HCT116 (cell line): ENCODE measurements at places on chromosomes 1 and 21.
A peak's percentile ranks its signal among the peaks of the same experiment; 100 is the strongest.

DNA sequence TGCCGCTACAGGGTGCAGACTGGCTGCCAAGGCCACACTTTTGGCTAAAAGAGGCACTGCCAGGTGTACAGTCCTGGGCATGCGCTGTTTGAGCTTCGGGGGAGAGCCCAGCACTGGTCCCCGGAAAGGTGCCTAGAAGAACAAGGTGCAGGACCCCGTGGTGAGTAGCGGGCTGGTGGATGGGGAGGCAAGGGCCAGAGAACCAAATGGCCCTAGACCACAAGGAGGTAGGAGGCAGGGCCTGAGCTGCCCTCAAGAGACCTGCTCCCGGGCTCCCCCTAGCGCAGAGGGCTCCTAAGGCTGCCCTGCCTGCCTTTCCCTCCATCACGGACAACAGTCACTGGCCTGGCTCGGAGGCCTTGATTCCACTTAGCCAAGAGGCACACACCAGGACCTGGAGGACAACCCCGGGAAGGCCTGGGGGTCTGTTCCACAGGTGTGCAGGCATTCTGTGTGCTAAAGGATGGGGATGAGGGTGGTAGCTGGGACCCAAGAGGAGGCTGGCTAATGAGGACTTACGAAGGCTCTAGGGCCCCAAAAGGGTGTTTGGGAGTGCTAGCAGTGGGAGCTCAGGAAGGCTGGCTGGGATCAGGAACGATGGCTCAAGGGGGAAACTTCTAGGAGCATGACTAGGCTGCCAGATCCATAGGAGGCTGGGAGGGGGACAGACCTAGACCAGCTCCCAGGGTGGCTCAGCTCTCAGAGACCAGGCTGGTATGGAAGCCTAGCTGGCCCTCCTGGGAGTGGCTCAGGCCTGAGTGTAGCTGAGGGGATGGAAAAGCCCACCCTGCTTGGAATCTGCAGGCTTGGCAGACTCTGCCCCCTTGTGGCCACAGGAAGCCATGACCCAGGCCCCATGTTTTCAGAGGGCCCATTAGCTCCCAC, 742 bp downstream of the ARTN start:
- peak; percentile 68 for DNase-seq

DNA sequence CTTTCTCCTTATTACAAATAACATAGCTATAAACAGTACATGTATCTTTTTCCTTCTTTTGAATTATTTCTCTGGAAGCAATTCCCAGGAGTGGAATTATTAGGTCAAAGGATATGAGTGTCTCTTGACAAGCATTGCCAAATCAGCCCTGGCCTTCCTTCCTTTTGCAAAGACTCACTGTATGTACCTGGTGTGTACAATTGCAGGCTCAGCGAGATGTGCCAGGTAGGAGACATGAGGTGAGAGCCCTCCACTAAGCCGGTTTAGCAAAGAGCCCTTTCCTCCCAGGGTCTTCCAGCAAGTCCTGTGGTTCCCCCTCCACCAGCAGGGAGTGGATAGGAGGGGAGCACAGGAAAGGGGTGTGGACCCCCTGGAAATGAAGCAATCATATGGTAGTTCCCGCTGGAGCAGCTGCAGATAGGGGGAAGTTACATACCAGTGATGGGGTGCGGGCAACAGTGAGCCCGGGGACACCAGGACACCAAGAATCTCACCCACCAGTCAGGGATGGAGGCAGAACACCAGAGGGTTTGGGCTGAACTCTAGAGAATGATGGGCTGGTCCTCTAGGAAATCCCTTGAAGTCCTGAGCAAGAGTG, 18.3 kb downstream of the RCSD1 start:
- DNase-seq = no peak

DNA sequence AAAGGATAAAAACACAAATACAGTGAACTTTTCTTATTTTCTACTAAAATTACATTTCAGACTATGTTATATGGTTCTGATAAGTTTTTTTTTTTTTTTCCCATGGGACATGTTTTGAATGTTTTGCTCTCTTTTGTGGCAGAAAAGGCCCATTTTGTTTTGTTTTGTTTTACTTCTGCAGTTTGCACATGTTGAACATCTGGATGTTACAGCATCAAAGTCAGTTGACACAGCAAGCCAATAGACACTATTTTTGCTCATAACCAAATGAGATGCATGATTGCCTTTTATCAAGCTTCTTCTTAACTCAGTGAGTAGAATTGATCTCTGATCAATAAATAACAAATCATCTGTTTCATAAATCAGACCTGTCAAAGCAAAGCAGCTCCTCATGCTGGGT, 904.2 kb downstream of the ADGRL2 start:
- DNase-seq = no peak

DNA sequence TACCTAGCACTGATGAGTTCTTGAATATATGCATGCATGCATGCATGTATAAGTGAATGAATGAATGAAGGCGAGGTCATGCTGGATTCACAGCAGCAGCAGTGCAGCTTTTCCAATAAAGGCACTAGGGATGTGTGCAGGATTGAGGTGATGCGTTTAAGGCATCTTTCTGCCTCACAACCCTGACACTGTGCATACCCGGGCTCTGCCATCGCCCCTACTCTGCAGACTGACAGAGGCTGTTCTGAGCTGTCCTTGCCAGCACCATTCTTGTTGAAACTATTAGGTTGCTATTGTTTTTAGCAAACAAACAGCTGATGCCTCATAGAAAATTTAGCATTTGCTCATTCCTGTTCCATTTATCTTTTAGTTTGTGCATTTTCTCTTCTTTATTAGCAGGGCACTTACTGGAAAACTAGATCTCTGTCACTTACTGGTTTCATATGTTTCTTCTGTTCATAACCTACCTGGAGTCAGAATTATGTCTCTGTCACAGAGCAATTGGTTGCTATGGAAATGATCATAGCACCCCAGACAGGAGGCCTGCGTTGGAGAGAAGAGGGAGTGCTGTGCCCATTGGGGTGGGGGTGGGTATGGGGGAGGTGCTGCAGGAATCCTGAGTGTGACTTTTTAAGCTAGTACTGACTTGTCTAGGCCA, 79.0 kb downstream of the CD58 start:
- no peak for DNase-seq

DNA sequence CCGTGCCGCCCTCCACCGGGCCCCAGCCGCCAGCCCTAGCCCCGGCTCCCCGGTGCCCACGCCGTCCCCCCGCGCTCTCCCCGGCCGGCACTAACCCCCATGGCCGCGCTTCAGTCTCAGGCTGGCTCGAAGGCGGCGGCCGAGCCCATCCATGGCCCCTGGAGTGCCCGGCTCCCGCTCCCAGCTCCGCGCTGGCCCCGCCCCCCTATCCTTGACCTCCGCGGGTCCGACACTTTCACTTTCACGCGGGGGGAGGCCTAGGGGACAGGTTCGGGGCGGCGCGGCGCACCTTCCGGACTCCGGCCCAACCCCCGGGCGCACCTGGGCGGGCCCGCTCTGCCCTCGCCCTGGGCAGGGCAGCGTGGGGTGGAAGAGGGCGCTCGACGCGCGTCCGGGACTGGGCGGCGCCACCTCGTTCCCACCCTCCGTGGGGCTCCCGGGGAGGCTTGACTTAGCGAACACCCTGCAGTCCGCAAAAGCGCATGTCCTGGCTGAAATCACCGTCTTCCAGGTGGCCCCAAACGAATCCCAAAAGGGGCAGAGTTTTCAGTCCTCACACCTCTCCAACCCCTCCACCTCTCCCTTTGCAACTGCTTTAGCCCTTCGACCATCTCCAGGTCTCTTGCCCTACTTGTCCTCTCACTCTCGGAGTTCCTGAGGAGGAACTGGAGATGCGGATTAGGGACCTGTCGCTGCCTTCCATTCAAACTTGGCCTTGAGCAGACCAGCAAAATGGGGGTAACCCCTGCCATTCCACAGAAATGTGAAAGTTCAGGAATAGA, 3.9 kb upstream of the DENND2D start:
- DNase-seq = peak; percentile 31

DNA sequence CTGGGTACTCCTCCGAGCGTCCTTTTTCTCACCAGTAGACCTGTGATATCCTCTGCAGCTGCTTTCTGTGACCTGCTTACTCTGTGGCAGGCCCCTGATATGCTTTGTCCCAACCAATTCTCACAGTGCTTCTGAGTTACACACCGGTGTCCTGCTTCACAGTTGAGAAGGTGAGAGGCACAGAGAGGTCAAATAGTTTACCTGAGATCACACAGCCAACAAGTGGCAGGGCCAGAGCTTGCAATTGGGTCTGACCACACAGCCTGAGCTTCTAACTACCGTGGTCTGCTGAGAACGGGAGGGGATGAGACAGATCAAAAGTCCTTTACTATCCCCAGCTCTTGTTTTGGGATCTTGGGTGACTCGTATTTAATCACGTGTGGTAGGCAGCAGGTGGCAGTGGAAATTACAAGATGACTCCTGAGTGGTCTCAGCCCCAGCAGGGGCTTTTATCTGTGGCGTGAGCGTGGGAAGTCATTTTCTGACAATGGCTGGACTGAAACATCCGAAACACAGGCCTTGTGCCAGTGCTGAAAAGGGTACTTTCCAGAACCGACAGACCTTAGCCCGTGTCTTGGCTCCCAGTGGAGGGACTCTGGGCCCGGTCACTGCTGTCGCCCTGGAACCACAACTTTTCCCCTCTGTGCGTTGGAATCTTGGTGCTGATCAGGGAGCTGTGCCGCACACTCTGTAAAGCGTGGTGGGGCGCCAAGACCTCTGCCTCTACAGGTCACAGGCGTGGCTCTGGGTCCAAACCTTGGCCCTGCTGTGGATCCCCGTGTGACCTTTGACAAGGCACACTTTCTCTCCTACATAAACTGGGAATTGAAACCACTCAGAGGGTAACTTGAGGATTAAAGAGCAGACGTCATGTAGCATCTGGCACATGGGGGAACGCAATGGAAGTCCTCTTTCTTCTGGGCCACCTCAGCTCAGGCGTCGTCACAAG, 11.9 kb downstream of the THEMIS2 start:
- DNase-seq = no peak

DNA sequence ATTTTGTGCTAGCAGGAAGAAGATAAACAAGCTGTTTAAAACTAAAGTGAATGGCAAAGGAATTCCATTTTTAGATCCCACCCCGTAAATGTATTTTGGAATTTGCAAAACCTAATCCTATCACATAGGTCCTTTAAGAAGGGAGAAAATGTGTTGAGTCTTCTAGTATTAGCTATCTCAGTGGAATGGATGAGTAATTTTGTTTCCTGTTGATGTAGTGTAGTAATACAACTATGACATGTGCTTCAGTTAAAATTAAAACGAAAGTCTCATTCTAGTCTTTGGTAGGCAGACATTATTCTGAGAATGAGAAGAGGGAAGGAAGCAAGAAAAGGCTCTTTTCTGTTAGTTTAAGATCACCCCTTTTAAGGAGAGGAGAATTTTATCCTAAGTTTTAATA, 265.9 kb upstream of the C1orf105 start:
- DNase-seq = no peak

DNA sequence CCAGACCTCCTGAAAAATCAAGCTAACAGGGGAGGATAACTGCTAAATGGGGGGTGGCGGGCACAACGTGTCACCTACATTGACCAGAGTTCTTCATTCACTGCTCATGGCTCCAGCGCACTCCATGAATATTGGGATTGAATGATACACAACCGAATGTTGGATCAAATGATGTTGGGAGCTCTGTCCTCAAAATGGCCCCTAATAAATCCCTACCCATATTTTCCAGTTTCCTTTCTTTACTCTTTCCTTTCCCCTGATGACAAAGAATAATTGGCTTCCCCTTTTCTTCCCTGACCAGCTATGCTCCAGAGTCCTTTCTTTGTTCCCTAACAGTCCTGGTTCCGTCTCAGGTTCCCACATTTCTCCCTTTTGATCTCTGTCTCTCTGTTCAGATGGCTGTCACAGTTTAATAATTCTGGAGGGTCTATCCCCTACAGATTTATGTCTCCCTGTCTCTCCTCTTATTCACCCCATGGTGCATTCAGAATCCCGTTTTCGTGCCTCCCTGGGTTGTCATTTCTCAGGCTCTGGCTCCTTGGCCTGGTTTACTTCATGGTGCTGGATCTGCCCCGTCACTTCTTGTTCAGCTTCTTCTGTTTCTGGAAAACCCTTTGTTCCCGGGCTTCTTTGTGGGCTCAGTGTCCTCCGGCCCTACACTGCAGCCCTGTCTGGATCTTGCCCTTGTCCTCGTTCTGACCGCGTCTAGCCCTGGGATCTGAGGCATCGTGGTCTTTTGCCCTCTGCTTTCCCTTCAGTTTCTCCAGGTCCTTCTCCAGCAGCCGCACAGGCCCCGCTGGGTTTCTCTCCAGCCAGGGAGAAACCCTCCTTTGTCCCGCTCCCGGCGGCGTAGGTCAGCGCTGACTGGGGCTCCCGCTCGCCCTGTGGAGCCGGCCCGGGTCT, 78.3 kb downstream of the NDUFS5 start:
- no peak for DNase-seq

DNA sequence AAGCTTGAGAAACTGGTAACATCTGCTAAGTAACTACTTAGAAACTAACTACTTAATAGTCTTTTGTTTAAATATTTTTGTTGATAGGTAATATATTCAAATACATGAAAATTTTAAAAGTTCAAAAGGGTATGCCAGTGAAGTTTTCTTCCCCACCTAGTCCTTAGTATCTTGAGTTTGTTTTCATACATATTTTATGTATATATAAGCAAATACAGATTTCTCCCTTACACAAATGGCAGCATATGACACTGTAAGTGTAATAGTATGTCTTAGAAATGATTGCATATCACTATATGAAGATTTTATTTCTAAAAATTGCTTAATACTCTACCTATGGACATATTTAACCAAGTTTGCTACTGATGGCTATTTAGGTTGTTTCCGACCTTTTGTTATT, 38.9 kb downstream of the MARK1 start:
- no peak for DNase-seq

DNA sequence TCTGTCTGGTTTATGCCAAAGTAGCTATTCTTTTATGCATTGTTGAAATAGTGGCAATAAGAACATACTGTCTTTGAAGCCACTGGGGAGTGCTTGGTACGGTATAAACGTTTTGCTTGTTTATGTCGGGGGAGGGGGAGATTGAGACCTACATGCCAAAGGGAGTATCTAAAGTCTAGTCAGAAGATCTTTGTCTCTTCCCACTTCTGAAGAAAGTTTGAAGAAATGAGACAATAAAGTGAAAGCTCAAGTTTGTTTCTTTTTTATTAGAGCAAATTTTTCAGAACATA, 6.8 kb downstream of the AKIRIN1 start:
- no peak for DNase-seq

DNA sequence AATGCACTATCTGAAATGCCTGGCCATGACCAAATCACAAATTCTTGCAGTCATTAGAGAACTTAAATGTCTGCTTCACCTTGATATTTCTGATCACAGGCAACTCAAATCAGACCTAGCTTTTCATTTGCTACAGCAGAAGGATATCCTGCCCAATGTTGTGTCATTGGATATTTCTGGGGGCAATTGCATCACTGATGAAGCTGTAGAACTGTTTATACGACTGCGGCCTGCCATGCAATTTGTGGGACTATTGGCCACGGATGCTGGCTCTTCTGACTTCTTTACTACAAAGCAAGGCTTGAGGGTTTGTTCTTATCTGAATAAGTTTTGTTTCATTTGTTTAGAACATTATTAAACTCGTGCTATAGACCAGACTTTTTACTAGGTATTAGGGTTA, 14.9 kb downstream of the ZYG11A start:
- DNase-seq = no peak
